ENCODE measurements at places on chromosomes 5 and 9. TPM values are rescaled to one million over a fixed set of nuclear protein-coding genes. Genes with fewer than 3 reads are reported as not detected.

DNA sequence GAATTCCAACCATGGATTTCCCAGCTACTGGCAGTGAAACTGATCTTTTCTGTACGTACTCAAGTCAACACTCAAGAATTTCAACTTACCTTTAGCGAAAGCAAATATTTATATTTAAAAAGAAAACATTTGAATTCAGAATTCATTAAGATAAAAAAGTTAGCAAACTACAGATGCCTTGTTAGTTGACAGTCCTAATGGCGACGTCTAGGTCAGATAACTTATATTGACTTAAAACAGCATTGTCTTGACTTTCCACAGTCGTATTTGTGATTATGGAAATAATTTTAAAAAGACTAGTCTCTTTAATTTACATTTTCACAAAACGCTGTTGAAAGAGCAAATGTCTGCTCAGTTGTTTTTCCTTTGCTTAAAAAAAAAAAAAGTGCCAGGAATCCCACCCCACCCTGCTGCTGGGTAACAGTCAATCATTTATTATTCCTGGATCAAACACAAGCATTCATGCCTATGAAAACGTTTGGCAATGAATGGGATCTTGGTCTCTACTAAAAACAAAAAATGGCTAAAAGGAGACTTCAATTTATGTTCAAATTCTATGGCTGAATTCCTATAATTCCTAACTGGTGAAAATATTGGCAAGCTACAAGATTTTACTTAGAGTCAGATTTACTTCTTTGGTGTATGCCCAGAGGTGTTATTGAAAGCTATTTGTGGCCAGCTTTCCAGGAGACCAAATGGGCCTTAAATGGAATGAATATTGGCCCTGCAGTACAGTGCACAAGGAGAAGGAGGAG is 22.0 kb downstream of the OR2S2 start:
- H3K27me3 ChIP-seq: no peaks in the 10 kb centered on the region
- no peak overlapping the region for H3K27ac ChIP-seq
- no peak for ATAC-seq
- no peak overlapping the region for H3K4me3 ChIP-seq

DNA sequence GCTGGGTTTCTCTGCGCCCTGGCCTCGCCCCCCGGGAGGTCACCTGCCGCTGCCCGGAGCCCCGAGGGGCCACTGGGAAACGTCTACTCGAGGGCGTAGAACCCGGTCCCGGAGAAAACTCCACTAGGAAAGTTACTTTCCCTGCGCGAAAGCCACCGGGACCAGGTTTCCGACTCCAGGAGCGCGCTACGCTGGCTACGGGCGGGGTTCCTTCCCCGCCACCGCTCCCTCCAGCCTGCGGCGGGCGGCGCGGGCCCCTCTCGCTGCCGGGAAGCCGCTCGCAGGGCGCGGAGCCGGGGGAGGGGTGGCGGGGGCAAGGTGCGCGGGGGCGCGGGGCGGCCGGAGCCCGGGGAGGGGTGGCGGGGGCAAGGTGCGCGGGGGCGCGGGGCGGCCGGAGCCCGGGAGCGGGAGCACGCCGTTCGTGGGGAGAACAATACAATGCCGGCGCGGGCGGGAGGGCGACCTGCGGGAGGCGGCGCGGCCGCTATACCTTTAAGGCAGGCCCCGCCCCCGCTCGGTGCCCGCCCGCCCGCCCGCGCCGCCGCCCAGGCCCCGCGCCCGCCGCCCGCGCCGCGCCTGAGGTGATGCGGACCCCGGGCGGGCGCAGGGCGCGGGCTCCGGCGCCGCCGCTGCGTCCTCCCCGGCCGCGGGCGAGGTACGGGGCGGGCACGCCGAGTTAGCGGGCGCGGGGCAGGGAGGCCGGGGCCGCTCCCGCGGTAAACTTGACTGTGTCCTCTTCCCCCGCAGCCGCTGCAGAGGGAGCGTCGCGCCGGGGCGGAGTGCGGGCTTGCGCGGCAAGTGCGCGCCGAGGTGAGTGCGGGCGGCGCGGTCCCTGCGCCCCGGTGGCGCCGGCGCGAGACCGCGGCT is 278.1 kb downstream of the AOPEP start:
- peaks cover 5% of the 10 kb centered on the region for H3K4me1 ChIP-seq
- H3K4me3 ChIP-seq: peak overlapping the region; percentile 49
- H3K27me3 ChIP-seq: peaks cover 23% of the 10 kb centered on the region

Gene TXNDC8
- total RNA-seq: not detected

DNA sequence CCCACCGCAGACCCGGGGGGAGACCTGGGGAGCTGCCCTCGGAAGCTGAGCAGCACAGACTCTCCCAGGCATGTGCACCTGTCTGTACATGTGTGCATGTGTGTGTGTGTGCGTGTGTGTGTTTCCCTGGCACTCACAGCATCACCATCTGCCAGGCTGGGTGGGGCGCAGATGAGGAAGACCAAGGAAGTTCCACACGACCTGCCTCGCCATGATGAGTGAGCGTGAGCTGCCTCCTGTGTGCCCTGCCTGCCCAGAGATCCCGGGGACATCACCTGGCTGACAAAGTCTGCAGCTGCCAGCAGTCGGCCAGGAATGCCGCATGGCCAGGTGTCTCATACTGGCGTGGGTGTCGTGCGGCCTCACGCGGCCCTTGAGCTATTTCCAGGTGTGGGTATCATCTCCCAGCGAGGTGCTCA is 4.0 kb upstream of the GPSM1 start:
- H3K27me3 ChIP-seq: no peaks in the 10 kb centered on the region
- no peak overlapping the region for H3K4me3 ChIP-seq
- ATAC-seq: no peak
- H3K27ac ChIP-seq: no peak overlapping the region

DNA sequence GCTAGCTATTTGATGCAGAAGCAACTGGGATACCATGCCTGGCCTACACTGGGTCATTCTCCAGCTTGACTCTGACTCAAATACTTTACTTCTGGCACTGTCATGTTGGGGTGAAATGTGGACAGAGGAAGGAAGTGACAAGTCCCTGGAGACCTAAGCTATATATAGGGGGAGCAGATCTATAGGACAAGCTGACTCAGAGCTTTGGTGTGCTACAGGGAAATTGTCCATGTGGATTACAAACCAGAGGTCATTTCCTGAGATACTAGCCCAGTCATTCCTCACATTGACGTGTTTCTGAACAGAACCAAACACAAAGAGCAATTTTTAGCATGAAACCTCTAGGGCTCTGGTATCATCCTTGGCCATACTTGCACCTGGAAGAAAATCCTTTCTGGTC is 531.6 kb upstream of the CLINT1 start:
- no peaks in the 10 kb centered on the region for H3K27me3 ChIP-seq
- no peaks in the 10 kb centered on the region for H3K36me3 ChIP-seq
- no peak for ATAC-seq
- H3K27ac ChIP-seq: no peak overlapping the region
- no peak overlapping the region for H3K4me3 ChIP-seq

DNA sequence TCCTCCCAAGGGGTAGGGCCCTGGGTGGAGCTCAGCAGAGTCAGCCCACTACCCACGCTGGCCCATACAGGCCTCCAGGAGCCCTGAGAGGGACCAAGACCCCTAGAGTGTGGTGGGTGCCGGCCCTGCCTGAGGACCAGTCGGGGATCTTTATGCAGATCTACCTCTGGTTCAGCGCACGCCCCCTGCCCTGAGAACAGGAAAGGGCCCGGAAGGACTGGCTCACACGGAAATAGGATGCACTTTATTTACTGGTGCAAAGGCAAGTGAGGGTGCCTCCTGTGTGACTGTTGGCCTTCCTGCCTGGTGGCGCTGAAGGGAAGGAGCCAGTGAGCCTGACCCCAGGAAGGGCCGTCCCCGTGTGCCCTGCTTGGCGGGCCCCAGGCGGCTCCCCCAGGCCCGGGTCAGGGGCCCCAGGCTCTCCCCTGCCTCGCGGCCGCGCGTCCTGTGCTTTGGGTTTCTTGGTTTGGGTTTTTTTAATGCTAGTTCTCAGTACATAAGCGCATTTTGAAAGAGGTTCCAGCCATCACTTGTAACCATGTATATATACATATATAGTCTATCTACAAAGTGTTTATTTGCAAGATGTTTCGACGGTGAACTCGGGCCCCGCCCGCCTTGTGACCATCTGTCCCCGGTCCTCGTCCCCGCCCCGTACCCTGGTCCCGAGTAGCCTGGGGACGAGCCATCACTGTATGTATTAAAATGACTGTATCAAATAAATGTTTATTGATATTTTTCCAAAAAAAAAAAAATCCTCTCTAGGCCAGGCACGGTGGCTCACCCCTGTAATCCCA is 76.4 kb upstream of the ROR2 start:
- no peak overlapping the region for H3K4me3 ChIP-seq
- no peak for ATAC-seq
- no peak overlapping the region for H3K27ac ChIP-seq
- no peaks in the 10 kb centered on the region for H3K27me3 ChIP-seq
- H3K36me3 ChIP-seq: peaks cover 16% of the 10 kb centered on the region

GRCh38 chr5:112793201-112793600 is 55.5 kb downstream of the APC start:
- no peaks in the 10 kb centered on the region for H3K27me3 ChIP-seq
- H3K27ac ChIP-seq: no peak overlapping the region
- H3K4me1 ChIP-seq: no peaks in the 10 kb centered on the region
- H3K36me3 ChIP-seq: peaks cover 61% of the 10 kb centered on the region
- ATAC-seq: no peak

Gene IL5
- total RNA-seq: not detected

DNA sequence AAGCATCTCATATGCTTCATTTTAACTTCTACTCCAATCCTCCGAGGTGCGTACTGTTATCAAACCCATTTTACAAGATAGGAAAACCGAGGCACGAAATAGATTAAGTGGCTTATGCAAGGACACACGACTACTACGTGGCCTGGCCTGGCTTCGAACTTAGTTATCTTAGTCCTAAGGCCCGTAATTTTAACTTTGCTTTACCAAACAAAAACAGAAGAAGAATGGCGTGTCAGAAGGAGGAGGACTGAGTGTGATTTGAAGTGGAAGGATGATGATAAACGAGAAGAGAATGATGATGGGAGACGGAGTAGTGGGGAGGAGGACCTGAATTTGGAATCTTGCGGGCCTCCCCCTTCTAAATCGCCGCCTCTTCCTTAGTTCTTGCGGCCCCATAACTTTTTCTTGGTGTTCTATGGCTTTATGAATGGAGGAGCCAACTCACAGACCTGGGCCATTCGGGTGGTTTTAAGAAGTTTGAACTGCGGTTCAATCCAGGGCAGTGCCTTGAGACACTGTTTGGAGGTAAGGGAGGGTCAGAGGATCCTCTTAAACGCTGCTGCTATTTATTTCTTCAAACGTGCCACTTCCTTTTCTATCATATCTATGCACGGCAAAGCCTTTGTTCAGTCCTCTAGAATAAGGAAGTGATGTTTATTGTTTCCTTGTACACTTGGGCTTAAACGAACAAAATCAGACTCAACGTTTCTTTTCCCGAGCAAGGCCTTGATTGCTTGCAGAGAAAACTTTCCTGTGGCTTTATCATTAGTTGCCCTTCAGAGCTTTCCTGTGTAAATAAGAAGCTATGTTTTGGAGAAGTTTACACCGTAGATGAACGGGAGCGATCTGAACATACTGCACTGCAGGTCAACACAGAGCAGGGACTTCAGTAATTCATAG is 795 bp downstream of the CNOT8 start:
- no peaks in the 10 kb centered on the region for H3K27me3 ChIP-seq
- H3K4me1 ChIP-seq: peaks cover 21% of the 10 kb centered on the region
- H3K4me3 ChIP-seq: peak overlapping the region; percentile 85
- no peak for ATAC-seq

DNA sequence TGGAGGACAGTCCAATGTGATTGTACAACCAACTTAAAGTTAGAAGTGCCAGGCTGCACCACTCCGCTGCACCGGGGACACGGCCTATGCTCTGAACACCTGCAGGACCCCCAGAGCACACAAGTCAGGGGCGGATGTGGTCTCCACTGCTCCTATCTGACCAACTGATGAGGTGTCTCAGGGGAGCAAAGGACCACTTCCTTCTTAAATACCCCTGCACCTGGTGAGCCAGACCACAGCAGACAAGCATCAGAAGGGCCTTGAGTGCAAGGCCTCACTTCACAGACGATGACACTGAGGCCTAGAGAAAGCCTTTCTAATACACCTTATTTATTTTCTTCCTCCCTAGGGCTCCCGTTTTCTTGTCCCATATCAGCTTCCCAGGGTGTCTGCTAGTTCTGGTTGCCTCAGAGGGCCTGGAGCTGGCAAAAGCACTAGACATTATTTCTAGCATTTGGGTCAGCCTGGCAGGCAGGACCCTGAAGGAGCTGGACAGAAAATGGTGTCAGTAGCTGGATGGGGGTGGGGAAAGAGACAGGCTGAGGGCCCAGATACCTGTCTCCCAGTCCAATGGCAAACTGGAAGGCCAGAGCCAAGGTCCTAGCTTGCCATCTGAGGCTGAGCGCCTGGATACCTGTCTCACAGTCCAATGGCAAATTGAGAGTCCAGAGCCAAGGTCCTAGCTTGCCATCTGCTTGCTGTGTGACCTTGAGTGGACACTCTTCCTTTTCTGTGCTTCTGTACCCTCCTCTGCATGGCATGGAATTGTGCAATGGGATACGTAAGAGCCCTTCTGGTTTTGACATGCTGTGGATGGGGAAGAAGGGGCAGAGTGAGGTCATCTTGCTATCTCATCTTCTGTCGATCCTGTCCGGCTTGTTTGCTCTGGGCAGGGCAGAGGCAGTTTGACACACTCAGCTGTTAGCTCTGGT is 9.0 kb downstream of the CCDC69 start:
- H3K4me1 ChIP-seq: peaks cover 49% of the 10 kb centered on the region
- no peak for ATAC-seq
- H3K27ac ChIP-seq: peak overlapping the region; percentile 97
- peaks cover 72% of the 10 kb centered on the region for H3K36me3 ChIP-seq

- H3K27ac ChIP-seq: no peak overlapping the region
- no peaks in the 10 kb centered on the region for H3K4me1 ChIP-seq
- no peak overlapping the region for H3K4me3 ChIP-seq
- peaks cover 7% of the 10 kb centered on the region for H3K27me3 ChIP-seq
- H3K36me3 ChIP-seq: no peaks in the 10 kb centered on the region
Observed at GRCh38 chr5:102536323-102536928, 37.6 kb upstream of the SLCO6A1 start.

GRCh38 chr9:121746866-121747265 is 95.4 kb downstream of the DAB2IP start:
- no peak overlapping the region for H3K4me3 ChIP-seq
- no peak overlapping the region for H3K27ac ChIP-seq
- ATAC-seq: no peak
- H3K4me1 ChIP-seq: no peaks in the 10 kb centered on the region

DNA sequence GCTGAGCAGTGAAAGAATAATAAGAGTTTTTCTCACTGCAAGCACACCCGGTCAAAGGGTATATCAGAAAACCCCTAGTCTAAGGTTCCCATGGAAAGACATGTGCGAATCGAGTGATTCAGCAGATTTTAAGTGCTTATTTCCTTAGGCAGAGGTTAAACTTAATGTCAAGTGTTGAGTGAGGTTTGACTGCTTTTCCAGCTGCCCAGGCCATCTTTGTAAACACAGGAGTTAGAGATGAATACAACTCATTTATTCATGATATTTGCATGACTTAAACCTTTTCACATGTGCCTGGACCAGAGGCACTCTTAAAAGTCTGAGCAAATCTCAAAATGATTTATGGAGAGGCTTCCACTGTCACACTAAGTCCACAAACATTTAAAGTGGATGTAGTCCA is 137.8 kb upstream of the RGMB start:
- no peak overlapping the region for H3K4me3 ChIP-seq
- peaks cover 4% of the 10 kb centered on the region for H3K27me3 ChIP-seq
- no peaks in the 10 kb centered on the region for H3K4me1 ChIP-seq

- ATAC-seq: no peak
- no peaks in the 10 kb centered on the region for H3K27me3 ChIP-seq
- H3K27ac ChIP-seq: no peak overlapping the region
Observed at GRCh38 chr9:83019246-83019645, 43.7 kb downstream of the RASEF start.

Gene LCN12
- 2.4 TPM for total RNA-seq
